Left ventricle myocardium inferior (tissue), 1 donor: ENCODE measurements at places on chromosomes 12 and 14.

DNA sequence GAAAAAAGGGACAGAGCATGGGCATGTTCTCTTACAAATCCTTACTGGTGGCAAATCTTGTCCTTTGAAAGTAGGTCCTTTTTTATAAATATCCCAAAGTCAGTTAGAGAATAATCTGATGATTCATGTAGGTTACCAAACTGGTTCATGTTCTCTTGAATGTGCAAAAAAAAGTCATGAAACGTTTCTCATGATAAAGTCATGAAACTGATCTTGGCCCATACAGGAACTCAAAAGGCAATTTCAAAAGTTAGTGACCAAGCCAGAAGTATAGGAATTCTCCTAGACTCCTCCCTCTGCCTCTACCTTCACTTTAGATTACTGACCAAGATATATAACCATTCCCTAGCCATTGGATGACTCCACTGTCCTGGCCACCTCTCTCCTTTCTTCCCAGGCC, 27.3 kb upstream of the SPTSSA start:
- no peaks in the 10 kb centered on the region for H3K36me3 ChIP-seq
- H3K27ac ChIP-seq, result no peak overlapping the region
- no peak for DNase-seq
- no peaks in the 10 kb centered on the region for H3K4me1 ChIP-seq
- no peak overlapping the region for H3K4me3 ChIP-seq

- H3K4me3 ChIP-seq, result no peak overlapping the region
- H3K27me3 ChIP-seq, result no peaks in the 10 kb centered on the region
- peaks cover 3% of the 10 kb centered on the region for H3K4me1 ChIP-seq
- no peak for DNase-seq
- no peak overlapping the region for H3K27ac ChIP-seq
- no peaks in the 10 kb centered on the region for H3K36me3 ChIP-seq
These were observed 65.1 kb downstream of the ITPR2 start for GRCh38 chr12:26767865-26768264.

GRCh38 chr12:97616946-97617345, 154.3 kb downstream of the RMST start:
- H3K4me1 ChIP-seq, result no peaks in the 10 kb centered on the region
- H3K27ac ChIP-seq, result no peak overlapping the region
- H3K36me3 ChIP-seq, result no peaks in the 10 kb centered on the region
- no peak for DNase-seq

GRCh38 chr12:107328442-107329133, 235.2 kb upstream of the CRY1 start:
- no peaks in the 10 kb centered on the region for H3K36me3 ChIP-seq
- H3K27me3 ChIP-seq, result peaks cover 63% of the 10 kb centered on the region
- no peak overlapping the region for H3K4me3 ChIP-seq

- no peak for DNase-seq
- H3K27ac ChIP-seq, result peak overlapping the region; percentile 99
- H3K36me3 ChIP-seq, result peaks cover 28% of the 10 kb centered on the region
- peak overlapping the region; percentile 90 for H3K4me3 ChIP-seq
- no peaks in the 10 kb centered on the region for H3K27me3 ChIP-seq
These were observed 1.0 kb downstream of the ITFG2 start for GRCh38 chr12:2813214-2814185.

DNA sequence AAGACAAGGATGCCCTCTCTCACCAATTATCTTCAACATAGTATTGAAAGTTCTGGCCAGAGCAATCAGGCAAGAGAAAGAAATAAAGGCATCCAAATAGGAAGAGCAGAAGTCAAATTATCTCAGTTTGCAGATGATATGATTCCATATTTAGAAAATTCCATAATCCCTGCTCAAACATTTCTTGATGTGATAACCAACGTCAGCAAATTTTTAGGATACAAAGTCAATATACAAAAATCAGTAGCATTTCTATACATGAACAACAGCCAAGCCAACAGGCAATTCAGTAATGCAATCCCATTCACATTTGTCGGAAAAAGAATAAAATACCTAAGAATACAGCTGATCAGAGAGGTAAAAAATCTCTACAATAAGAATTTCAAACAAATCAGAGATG, 969.7 kb upstream of the USP15 start:
- no peaks in the 10 kb centered on the region for H3K27me3 ChIP-seq
- no peaks in the 10 kb centered on the region for H3K4me1 ChIP-seq
- no peak overlapping the region for H3K4me3 ChIP-seq
- DNase-seq, result no peak
- H3K36me3 ChIP-seq, result no peaks in the 10 kb centered on the region

GRCh38 chr12:6961278-6961694, 9.2 kb downstream of the PHB2 start:
- H3K36me3 ChIP-seq, result peaks cover 12% of the 10 kb centered on the region
- peak overlapping the region; percentile 38 for H3K4me3 ChIP-seq
- peak; percentile 60 for DNase-seq
- no peaks in the 10 kb centered on the region for H3K27me3 ChIP-seq
- peaks cover 68% of the 10 kb centered on the region for H3K4me1 ChIP-seq
- H3K27ac ChIP-seq, result peak overlapping the region; percentile 86

DNA sequence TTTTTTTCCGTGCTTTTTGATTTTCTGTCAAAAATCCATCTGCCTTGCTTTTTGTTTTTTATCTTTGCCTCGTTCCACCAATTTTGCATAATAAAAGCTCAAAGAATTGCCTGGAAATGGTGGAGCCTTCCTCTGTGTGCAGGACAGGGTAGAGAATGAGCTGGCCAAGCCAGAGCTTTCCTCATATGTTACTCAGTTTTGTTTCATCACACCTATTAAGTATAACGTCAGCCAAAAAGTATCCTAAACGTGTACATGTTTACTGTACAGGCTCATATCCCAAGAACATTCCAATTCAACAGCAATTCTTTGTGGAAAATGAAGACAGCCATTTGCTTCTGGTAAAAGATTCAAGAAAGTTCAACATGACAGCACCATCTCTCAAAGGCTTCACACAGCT, 191.2 kb upstream of the LMNTD1 start:
- no peak overlapping the region for H3K4me3 ChIP-seq
- H3K4me1 ChIP-seq, result no peaks in the 10 kb centered on the region
- no peak for DNase-seq
- H3K36me3 ChIP-seq, result no peaks in the 10 kb centered on the region

DNA sequence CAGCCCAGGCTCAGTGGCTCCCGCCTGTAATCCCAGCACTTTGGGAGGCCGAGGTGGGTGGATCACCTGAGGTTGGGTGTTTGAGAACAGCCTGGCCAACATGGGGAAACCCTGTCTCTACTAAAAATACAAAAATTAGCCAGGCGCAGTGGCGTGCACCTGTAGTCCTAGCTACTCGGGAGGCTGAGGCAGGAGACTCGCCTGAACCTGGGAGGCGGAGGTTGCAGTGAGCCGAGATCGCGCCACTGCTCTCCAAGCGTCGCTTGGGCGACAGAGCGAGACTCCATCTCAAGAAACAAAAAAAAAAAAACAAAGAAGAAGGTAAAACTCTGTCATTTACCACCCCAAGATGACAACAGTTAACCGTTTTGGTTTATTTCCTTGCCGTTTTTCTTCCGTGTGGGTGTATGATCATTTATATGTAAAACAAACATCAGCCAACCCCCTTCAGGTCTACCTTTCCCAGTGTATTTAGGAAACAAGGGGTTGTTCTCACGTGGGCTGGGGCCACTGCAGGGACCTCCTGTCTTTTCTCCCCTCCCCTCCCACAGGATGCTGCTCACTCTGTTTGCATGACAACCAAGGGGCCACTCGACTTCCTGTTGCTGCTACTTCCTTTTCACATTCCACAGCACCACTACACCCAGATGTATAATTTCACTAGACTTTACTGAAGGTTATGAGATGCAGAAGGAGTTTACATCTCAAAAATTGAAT, 13.6 kb downstream of the TTC9 start:
- H3K27me3 ChIP-seq, result no peaks in the 10 kb centered on the region
- no peaks in the 10 kb centered on the region for H3K4me1 ChIP-seq
- no peak for DNase-seq
- H3K4me3 ChIP-seq, result no peak overlapping the region
- H3K36me3 ChIP-seq, result no peaks in the 10 kb centered on the region
- H3K27ac ChIP-seq, result no peak overlapping the region

GRCh38 chr14:43687921-43688320, 819.2 kb downstream of the FSCB start:
- no peak for DNase-seq
- H3K27ac ChIP-seq, result no peak overlapping the region
- no peak overlapping the region for H3K4me3 ChIP-seq
- no peaks in the 10 kb centered on the region for H3K27me3 ChIP-seq
- no peaks in the 10 kb centered on the region for H3K4me1 ChIP-seq

DNA sequence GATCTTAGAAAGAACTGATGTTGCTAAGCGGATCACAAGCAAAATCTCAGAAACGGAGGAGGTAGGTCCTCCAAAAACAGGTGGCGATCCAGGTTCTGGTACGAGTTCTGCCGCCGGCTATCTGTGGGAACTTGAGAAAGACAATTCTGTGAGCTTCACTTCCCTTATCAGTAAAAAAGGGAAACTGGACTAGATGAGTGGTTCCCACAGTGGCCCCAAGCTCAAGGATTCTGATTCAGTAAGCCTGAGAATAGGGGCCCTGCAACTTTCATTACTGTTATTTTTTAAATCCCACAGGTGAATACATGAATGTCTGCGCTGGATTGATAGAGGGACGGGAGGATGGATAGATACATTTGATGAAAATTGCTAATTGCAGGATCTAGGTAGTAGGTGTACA, 160.2 kb downstream of the PPM1H start:
- no peaks in the 10 kb centered on the region for H3K27me3 ChIP-seq
- H3K4me3 ChIP-seq, result no peak overlapping the region
- H3K4me1 ChIP-seq, result peaks cover 12% of the 10 kb centered on the region
- no peak for DNase-seq
- no peaks in the 10 kb centered on the region for H3K36me3 ChIP-seq

DNA sequence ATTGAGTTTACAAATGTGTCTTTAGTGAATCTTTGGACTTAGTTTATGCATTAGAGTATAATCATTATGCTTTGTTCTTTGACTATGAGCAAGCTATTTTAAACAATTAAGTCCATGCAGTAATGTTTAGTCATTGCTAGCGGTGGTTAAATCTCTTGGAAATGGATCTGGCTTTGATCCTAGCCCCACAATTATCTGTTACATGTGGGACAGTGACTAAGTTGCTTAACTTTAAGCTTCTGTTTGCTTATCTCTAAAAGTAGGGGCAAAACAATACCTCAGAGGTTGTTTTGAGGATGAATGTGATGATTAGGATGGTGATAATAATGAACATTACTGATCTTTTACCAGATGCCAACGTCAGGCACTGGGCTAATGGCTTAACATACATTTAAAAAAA, 124.2 kb downstream of the NPAS3 start:
- H3K4me3 ChIP-seq, result no peak overlapping the region
- H3K4me1 ChIP-seq, result no peaks in the 10 kb centered on the region
- no peaks in the 10 kb centered on the region for H3K27me3 ChIP-seq
- DNase-seq, result no peak
- H3K27ac ChIP-seq, result no peak overlapping the region

- H3K36me3 ChIP-seq, result no peaks in the 10 kb centered on the region
- no peaks in the 10 kb centered on the region for H3K27me3 ChIP-seq
- H3K27ac ChIP-seq, result no peak overlapping the region
- DNase-seq, result no peak
- no peak overlapping the region for H3K4me3 ChIP-seq
These were observed 4.6 kb downstream of the ANO6 start for GRCh38 chr12:45220363-45220931.
